ENCODE measurements at places on chromosomes 11 and 22.

DNA sequence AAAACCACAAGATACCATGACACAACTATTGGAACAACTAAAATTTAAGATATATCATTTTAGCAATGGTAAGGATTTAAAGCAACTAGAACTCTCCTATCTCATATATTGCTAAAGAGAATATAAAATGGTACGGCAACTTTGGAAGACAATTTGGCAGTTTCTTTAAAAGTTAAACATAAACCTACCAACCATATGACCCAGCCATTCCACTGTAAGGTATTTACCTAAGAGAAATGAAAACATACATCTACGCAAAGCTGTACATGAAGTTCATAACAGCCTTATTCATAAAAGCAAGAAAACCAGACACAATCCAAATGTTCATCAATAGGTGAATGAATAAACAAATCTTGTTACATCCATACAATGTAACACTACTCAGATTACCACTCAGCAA lies 31.3 kb downstream of the SIK3 start:
- DNase-seq, result no peak

- no peak for DNase-seq
These were observed 16.3 kb upstream of the TMEM41B start for GRCh38 chr11:9330387-9331384.

- DNase-seq, result peak; percentile 77
These were observed 812 bp downstream of the FADD start for GRCh38 chr11:70203751-70204465.

- DNase-seq, result no peak
These were observed 10.1 kb upstream of the MRPL23 start for GRCh38 chr11:1936781-1937615.

DNA sequence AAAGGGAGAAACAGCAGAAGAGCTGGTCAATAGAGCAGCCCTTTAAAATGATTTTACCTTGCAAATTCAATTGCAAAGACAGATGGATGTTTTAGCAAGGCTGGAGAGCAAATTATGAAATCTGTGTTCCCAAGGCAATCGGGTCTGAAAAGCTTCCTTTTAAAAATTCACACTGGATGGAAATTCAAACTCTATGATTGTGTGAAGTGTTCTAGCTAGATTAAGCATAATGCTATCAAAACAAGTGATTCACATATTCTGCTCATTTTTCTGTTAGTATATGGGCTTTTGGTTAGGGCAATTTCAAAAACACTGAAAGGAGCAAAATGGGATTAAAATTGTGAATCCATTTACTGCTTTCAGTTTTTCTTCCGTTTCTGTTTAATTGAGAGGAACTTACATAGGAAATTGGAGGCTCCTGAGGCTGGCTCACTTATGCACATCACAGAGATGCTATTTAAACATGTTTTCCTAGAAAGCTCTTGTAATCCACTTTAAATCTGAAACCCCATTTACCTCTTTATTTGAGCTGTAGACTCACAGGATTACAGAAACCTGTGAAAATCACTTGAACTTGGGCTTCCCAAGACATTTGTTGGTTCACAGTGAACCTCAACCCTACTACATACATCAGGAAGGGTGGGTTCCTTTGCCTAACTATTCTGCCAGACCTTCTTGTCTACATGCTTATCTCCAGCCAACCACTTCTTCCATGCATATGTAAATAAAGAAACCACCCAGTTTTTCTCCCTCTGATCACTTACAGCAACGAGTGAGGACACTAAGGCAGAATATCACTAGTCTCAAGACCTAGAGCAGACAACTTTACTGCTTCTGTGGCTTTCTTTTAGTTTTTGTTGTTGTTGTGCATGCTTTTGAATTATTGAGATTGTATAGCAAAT lies 201.9 kb upstream of the PITPNB start:
- DNase-seq, result no peak
